T-helper 2 cell (primary cell): ENCODE measurements at places on chromosomes 6 and 20.

DNA sequence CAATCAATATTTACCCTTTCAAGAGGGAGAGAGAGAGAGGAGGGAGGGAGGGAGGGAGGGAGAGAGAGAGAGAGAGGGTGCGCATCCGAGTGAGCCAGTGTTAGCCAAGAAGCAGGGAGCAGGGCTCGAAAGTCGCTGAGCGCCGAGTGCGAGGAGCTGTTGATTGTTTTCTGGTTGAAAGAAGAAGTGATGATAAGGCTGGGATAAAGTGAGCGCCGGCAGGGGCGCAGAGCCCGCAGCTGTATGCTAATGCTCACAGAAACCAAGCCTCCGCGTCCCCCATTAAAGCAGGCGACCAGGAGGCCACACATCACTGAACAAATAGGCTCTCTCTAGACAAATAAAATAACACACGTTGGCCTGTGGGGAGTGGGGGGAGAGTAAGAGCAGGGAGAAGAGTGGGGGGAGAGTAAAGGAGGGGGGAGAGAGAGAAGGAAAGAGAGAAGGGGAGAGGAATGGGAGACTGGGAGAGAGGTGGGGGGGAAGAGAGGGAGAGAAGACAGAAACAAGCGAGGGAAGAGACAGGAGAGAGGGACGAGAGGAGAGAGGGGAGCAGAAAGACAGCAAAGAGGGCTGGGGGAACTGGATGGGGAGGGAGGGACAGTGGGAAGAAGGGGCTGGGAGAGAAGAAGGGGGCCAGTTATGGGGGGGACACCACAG lies 5.0 kb upstream of the INSM1 start:
- DNase-seq = no peak

DNA sequence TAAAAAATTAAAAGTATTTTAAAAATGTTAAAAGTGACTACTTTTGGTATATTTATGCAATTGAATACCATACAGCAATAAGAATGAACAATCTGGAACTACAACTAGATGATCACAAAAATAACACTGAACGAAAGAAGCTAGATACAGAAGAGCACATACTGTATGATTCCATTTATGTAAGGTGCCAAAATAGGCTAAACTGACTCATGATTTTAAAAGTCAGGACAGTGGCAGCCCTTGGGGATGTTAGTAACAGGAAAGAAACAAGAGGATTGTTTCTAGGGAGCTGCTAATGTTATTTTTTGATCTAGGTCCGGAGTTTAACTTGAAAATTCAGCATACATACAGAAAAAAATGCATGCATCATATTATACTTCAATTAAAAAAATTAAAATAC lies 42.3 kb downstream of the KIF13A start:
- DNase-seq = no peak

DNA sequence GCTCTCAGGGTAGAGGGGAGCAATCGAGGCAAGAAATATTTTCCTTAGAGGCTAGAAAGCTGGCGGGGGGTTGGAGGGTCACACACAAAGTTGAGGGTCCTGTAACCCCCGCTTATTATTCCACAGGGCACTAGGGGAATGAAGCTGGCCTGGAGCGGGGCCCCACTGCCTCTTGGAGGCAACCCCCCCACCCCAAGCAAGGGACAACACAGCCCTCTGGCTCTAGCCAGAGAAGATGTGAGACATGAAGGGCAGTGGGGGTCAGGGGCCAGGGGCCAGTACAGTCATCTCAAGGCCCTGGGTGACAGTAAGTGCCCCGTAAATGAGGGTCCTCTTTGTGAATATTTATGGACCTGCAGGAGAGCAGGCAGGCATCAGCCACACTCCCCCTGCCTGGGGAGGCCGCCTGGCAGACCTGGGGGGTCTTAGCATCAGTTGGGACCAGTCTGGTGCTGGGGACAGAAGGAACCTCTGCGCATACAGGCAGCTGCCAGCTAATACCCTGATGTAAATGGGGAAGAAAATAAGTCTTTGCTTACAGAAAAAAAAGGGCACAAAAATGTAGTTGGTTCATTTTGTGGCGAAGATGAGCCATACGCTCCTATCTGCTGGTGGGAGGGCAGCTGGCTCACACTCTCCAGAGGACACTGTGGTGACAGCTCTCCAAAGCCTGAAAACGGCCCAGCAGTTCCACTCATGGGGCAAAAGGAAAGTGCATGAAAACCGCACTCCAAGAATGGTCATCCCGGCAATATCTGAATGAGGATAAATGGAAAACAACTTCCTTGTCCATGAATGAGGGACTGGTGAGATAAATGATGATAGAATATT lies 21.9 kb downstream of the SPATA2 start:
- DNase-seq = no peak

DNA sequence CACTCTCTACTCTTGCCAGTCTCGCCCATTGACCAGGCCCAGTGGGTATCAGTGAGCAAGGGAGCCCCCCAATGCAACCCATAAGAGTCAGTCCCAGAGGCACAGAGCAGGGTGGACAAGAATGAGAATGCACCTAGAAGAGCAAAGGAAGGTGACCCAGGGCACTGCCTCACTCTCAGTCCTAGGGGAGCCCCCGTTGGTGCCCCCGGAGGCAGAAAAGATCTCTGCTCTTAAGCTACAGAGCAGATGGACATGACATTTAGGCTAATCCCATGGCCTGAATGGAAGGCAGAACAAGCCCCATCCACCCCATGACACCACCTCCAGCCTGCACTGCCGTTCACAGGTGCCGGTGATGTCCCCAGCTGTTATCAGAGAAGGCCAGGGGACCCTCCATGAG lies 50.7 kb upstream of the PLEKHG1 start:
- DNase-seq = no peak

- DNase-seq = no peak
Observed at GRCh38 chr6:12165722-12166280, 124.4 kb upstream of the EDN1 start.

- no peak for DNase-seq
Observed at GRCh38 chr6:42786525-42786985, 4.7 kb downstream of the BICRAL start.

- no peak for DNase-seq
Observed at GRCh38 chr6:14910692-14911547, 334.9 kb upstream of the JARID2 start.

GRCh38 chr20:44583157-44583556 lies 778 bp downstream of the PKIG start:
- no peak for DNase-seq

GRCh38 chr6:154605882-154606370 lies 95.4 kb upstream of the CNKSR3 start:
- DNase-seq = no peak

GRCh38 chr6:138596591-138596990 lies 97.3 kb upstream of the NHSL1 start:
- DNase-seq = no peak

- no peak for DNase-seq
Observed at GRCh38 chr20:44615876-44616603, 33.7 kb downstream of the PKIG start.

GRCh38 chr6:145643760-145644159 lies 91.6 kb downstream of the EPM2A start:
- no peak for DNase-seq

- no peak for DNase-seq
Observed at GRCh38 chr20:24781418-24781980, 167.6 kb upstream of the CST7 start.

- DNase-seq = no peak
Observed at GRCh38 chr6:36113703-36114102, 16.6 kb upstream of the MAPK13 start.

DNA sequence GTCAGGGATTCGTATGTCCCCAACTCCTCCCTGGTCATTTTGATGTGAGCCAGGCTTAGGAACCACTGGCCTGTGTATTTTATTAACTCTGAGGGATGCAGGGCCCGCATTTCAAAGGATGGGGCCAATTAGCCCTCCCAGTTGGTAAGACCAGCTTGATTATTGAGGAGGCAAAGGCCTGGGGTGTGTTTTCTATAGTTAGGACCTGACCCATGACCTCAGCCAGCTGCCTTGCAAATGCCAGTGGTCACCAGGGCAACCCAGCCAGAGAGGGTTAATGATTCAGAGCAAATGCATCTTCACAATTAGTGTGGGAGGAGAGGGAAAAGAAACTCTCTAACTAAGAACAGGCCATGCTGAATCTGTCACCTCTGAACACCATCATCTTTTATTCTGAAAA lies 835.4 kb downstream of the MAFB start:
- no peak for DNase-seq

- DNase-seq = no peak
Observed at GRCh38 chr6:82227770-82228169, 19.8 kb downstream of the IBTK start.

DNA sequence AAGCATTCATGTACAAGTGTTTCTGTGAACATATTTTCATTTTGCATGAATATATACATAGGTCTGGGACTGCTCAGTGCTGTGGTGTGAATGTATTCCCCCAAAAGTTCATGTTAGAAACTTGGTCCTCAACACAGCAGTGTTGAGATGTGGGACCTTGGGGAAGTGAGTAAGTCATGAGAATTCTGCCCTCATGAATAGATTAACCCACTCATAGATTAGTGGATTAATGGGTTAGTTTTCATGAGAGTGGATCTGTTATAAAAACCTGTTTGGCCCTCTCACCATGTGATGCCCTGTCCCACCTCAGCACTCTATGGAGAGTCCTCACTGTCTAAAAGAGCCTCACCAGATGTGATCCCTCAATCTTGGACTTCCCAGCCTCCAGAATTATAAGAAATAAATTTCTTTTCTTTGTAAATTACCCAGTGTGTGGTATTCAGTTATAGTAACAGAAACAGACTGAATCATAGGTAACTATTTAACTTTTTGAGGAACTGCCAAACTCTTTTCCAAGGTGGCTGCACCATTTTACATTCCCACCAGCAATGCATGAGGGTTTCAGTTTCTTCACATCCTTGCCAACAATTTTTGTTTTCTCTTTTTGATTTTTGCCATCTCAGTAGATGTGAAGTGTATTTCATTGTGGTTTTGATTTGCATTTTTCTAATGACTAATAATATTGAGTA lies 45.3 kb downstream of the QRSL1 start:
- DNase-seq = no peak

DNA sequence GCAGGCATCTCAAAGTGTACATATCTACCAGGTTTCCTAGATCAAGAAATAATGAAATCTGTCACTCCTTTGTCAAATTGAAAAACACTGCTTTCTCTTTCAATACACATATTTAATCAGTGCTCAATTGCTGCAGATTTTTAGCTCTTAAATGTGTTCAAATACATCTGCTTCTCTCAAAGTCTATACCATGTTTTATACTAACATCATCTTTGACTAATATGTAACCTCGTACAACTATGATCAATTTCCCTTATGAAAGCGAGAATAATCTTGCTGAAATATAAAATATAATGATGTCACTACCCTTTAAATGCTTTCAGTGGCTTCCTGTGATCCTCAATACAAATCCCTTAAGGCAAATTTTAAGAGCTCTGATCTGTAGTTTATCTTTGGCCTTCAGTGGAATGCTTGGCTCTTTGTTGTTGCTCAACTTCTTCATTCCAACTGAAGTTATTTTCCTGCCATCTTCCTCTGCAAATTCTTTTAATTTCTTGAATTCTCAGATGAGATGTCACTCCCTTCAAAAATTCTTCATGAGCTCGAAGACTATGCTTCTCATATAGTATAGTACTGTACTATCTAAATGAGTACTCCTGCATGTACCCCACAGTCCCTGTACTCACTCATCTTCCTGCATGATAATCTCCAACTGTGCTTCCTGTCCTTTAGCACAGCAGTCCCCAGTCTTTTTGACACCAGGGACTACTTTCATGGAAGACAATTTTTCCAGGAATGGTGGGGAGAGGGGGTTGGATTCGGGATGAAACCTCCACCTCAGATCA lies 545.1 kb upstream of the GJE1 start:
- DNase-seq = no peak

- DNase-seq = no peak
Observed at GRCh38 chr20:46034039-46034438, 5.0 kb downstream of the SLC12A5 start.

GRCh38 chr6:154410619-154411072 lies 54.0 kb upstream of the IPCEF1 start:
- no peak for DNase-seq

GRCh38 chr6:151056230-151056907 lies 183.4 kb upstream of the AKAP12 start:
- no peak for DNase-seq
